Esophagus muscularis mucosa (tissue), 4 donors: ENCODE measurements at places on chromosomes 3 and 15. TPM values are rescaled to one million over a fixed set of nuclear protein-coding genes. Genes with fewer than 3 reads are reported as not detected.
A peak's percentile ranks its signal among the peaks of the same experiment; 100 is the strongest.

DNA sequence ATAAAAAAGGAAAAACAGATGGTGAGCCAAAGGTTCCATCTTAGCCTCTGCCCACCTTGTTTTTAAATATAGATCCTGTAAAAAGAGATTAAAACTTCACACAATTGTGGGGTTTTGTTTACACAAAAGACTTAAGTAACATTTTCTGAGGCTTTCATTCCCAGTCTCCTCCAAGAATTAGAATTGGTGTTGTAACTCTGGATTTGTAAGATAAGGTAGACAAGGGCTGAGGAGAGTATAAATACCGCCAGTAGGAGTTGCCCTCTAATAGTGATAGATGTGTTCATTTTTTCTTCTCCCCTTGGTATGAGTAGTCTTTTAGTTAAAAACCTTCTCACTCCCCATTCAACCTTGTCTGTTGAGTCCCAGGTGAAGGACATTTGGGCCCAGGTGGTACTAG, 8.5 kb downstream of the MINDY2 start:
- DNase-seq, result no peak

- no peak for DNase-seq
Measured at GRCh38 chr15:89500397-89501270, 4.3 kb upstream of the RHCG start.

DNA sequence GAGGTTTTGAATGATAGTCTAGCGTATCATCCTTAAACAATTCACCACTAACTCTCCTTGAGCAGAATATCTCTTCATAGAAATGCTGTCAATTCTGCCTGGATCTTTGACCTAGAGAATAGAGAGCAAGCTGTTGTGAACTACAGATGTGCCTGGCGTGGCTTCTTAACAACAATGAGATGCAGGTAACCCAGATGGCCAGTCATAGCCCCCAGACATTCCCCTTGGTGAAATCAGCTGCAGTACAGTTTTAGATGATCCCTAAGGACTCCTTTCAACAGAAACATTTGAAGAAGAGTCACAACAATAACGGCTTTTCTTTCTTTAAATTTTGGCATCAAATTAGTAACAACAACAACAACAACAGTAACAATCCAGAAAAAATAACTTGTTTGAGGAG, 1041.3 kb downstream of the ROBO1 start:
- DNase-seq, result no peak

- DNase-seq, result no peak
Measured at GRCh38 chr3:81585056-81585455, 176.4 kb downstream of the GBE1 start.

DNA sequence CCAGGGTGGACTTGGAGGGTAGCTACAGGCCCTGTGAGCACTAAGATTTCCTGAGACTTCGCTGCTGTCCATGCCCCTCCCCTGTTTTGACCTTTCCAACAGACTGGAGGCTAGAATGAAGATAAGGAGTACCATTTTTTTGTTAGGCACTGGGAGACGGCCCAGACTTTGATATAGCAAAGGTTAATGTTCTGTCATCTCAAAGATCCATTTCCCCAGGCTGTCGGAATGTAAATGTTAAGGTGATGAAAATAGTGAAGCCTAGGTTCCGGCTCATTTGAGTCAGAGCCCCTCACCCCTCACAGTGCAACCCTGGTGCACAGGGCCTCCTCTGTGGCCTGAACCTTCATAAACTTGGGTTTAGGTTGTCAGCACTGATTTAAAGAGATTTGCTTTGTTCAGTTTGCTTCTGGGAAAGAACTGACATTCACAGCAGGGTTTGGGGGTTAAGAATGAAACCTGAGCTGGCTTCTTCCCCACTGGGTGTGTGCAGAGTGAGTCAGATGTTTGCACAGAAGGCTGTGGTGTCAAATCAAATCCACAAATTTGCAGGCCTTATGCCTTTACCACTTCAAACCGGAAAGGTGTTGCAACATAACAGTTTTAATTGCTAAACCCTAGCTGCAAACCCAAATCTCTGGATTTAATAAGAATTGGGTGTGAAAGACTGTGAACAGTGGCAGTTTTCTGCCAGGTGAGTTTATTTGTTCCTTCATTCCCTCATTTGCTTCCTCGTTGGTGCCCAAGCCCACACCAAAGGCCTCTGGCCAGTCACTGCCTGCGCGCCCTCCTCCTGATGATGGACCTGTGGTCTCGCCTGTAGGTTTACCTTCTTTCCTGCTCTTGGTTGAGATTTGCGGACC, 20.6 kb upstream of the KCTD6 start:
- no peak for DNase-seq

DNA sequence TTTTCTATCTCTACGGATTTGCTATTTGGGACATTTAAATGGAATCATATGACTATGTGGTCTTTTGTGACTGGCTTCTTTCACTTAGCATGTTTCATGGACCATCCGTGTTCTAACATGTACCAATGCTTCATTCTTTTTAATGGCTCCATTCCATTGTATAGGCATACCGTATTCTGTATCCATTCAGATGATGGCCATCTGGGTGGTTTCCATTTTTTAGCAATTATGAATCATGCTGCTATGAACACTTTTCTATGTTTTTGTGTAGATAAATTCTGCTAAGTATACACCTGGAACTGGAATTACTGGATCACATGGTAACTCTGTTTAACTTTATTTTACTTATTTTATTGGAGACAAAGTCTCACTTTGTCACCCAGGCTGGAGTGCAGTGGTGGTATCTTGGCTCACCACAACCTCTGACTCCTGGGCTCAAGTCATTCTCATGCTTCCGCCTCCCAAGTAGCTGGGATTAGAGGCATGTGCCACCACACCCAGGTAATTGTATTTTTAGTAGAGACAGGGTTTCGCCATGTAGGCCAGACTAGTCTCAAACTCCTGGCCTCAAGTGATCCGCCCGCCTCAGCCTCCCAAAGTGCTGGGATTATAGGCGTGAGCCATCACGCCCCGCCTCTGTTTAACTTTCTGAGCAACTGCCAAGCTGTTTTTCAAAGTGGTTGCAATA, 13.4 kb downstream of the UBP1 start:
- DNase-seq, result no peak

- DNase-seq, result no peak
Measured at GRCh38 chr3:104273046-104273649, 1093.6 kb upstream of the ALCAM start.

DNA sequence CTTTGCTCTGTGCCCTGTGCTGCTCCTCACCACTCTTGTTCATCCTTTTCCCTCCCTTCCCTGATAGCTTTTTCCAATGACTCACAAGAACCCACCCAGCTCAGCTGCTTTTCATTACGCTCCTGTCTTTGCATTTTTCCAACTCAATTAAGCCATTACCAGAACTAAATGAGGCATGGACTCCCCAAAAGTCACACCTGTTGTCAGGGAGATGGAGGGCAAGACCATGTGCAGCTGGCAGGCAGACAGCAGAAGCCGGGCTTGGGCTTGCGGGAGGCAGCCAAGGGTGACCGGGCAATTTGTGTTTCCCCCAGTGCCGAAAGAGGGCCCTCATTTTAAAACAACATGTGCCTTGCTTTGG, 64.3 kb downstream of the CASR start:
- no peak for DNase-seq

DNA sequence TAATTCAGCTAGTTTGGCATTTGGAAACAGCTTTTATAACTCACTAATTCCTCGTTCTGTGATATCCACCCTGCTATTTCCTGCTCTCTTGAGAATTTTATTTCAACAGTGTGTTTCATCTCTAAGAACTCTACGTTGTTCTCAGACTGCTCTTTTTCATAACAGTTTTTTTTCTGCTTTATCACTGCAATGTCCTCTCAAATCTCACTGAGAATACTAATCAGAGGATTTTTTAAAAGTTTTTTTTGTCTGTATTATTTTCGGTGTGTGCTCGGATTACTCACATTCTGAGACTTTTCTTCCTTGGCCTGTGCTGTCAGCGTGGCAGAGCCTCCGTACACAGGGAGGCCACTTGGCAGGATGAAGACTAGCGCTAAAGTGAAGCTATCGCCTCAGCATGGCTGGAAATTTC, 59.4 kb upstream of the NEO1 start:
- DNase-seq, result no peak

GRCh38 chr15:67433495-67434099, 87.3 kb upstream of the C15orf61 start:
- no peak for DNase-seq

DNA sequence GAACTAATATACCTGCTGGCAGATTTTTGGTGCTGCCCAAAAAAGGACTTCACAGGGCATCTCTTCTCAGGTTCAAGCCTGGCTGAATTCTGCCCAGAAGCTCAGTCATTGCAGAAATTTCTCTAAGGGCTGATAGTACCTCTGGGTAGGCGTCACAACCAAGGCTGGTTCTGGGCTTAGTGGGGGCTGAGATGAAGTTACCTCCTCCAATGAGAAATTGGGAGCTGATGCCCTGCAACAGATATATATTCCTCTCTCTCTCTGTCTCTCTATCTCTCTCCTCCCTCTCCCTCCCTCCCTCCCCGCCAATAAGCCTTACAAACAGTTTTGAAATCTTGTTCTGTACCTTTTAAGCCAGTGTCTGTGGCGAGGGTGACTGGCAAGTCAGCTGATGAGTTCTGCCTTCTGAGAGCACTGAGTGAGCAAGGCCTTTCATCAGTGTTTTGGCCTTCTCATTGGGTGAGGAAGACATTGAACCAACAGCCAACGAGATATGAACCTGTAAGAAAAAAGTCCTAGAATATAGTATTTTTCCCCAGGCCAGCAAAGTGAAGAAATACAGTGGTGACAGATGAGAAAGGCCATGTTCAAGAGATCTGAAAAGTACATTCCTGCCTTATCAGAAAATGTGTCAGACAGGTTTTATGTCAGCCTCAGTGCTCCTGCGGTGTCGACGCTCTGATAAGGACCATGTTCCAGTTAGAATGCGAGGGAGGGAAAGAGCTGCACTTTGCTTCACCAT, 45.5 kb downstream of the TMEM39A start:
- DNase-seq, result no peak

DNA sequence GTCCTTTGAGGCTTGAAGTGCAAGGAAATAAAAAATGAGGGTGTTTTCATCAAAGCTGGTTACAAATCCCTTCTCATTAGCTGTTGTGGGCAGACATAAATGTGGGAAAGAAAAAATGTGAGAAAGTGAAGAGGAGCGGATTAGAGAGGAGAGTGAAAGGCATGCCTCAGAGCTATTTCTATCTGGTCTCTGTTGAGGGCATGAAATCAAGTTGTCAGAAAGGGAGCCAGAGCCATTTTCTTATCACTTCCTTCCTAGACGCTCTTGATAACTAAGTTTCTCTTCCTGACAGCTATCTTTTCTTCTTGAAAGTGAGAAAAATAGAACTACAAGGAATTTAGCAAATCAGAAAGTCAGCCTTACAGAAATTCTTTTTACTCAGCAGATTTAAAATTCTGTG, 20.8 kb upstream of the CAPN3 start:
- DNase-seq, result no peak

DNA sequence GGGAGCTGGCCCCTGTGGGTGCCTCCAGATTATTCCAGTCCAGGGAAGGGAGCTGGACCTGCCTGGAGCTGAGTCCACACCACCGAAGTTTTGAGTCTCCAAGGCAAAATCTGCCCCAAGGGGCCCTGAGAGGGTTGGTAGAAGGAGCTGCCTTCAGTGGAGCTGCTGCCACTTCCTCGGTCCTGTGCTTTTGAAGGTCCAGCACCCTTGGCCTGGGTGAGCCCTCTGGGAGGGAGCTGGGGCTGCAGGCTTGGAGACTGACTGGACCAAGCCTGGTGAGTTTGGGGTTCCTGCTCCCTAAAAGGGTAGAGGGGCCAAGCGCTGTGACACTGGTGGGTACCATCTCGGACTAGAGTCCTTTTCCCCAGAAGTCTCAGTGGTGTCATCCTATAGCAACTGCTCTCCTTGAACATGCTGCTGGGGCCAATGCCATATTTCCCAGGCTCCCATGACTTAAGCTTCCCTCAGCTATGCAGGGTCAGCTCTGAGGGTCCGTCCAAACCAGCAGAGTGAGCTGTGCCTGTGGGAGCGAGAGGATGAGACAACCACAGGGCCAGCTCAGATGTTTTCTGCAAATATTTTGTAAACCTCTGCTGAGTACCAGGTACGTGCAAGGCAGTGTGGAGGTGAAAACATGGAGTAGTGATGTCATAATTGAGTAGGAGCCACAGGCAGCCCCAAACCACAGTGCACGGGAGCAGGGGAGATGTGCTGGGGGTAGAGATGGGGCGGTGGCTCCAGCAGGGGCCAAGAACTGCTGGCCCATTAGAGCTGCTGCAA, 96.0 kb downstream of the ABHD5 start:
- DNase-seq, result peak; percentile 89

DNA sequence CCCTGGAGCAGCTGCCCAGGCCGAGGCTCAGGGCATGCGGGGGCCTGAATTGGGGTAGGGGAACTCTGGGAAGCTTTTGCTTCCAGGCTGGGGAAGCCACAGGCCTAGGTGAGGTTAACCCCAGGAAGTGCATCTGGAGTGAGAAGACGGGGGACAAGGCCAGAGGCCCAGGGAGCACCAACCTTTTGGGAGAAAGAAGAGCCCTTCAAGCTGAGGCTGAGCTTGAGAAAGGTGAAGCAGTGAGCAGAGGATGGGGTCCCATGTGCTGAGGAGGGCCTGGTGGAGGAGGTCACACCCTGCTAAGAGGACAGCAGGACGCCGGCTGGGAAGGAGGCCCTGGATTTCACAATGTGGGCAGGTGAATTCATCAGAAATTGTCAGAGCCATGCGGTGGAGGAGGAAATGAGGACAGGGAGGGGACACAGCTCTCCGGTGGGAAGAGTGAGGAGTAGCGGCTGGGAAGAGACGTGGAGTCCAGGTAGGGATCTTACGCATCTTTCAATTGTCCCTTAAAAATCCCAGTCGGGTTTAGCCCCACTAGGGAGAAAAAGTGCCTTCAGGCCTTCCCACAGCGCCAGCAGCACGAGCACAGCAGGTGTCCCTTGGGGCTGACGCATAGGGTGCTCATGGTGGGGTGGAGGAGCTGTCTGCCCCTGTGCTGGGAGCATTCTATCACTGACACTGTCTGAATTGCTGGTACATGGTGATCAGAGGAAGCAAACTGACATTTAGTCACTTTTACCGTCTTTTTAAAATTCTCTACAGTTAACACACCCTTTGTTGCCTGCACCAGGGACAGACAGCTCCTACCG, 50.9 kb downstream of the HCN4 start:
- no peak for DNase-seq

- no peak for DNase-seq
Measured at GRCh38 chr15:65824031-65824743, 32.1 kb upstream of the DENND4A start.

GRCh38 chr15:69524814-69525213, 72.2 kb downstream of the RPLP1 start:
- DNase-seq, result no peak

DNA sequence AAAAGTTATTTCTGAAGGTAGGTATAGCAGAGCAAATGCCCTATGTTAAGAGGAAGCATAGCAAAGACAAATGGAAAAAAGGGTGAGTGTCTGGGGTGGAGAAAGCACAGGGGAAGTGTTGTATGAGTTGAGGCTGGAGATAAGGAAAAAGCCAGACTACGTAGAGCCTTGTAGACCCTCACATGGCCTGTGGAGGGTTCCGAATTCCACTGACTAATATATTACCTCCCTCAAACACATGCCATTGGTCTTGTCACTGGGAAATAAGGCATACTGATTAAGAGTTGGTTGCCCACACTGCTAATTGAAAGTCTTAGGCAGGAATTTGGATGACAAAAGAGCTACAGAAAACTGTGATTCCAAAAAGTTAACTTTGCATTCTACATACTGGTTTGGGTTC, 65.2 kb downstream of the TRAT1 start:
- DNase-seq, result no peak

GRCh38 chr3:94156626-94157025, 93.8 kb downstream of the NSUN3 start:
- DNase-seq, result no peak

ACTRT3 gene
- total RNA-seq, result 4.5 TPM

ZNF774 gene
- total RNA-seq, result 1.5 TPM

NR2E3 gene
- total RNA-seq, result not detected

DUOXA2 gene
- not detected for total RNA-seq

LSAMP gene
- 1.6 TPM for total RNA-seq

ZIC1 gene
- total RNA-seq, result not detected
